ENCODE measurements at places on chromosomes 1 and 21. TPM values are rescaled to one million over a fixed set of nuclear protein-coding genes. Genes with fewer than 3 reads are reported as not detected.

DNA sequence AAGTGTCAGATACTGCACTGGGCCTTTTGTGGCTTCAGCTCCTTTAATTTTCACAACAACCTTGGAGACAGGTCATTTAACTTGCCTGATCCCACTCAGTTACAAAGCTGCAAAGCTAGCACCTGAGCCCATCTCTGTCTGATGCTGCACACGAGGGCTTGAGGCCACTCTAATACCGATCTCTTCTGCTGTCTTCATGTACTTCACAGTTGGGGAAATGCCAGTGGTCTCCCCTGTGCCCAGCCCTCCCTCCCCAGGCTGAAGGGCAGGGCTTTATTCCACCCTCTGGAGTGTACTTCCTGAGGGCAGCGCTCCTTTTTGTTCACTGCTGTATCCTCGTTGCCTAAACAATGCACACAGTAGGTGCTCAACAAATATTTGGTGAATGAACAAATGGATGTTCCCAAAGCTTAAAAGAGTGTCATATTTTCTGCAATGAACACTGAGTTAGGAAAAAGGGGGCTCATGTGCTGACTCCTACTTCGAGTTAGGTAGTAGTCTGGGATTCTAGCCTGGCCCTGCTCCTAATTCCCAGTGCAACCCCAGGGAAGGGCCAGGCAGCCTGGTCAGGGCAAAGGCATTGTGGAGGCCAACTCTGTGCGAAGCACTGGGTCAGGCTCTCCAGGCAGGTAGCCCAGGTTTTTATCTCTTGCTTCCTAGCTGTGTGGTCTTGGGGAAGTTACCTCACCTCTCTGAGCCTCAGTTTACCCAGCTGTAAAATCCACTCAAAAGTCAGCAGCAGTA lies 1.1 kb downstream of the TMCO4 start:
- no peak for DNase-seq

GRCh38 chr1:237791592-237791991 lies 99.1 kb downstream of the ZP4 start:
- DNase-seq = no peak

- no peak for DNase-seq
These were observed 18.9 kb upstream of the COL6A2 start for GRCh38 chr21:46078978-46079351.

DNA sequence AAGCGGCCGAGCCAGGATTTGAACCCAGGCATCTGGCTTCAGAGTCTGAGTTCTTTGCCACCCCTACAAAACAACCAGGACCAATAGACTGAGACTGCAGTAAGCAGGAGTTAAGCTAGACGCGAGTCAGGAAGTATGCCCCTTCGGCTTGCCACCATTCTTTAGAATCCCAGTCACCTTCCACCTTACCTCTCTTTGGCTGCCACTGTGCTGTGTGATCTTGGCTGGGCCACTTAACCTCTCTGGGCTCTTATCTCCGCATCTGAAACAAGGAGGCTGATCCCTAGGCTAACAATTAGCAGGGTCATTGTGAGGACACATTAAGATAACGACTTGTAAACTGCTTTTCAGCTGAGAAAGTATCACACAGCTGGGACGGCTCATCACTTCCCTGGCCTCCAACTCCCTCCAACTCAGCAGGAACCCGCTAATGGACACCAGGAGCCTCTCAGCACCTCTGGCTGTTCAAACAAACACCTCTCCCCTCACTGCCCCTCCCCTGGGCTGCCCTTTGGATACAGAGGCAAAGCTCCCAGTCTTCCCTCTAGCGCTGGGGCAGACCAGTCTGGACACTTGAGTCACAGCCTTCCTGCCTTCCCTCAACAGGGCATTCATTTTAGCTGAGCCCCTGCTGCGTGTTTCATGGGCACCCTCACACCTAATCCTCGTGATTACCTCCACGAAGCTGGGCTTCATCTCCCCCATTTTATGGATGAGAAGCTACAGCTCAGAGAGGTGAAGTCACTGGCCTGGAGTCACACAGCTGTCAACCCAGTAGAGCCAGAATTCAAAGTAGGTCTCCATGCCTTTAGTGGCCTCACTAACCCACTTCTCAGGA lies 83.2 kb downstream of the CAMK2N1 start:
- no peak for DNase-seq

DNA sequence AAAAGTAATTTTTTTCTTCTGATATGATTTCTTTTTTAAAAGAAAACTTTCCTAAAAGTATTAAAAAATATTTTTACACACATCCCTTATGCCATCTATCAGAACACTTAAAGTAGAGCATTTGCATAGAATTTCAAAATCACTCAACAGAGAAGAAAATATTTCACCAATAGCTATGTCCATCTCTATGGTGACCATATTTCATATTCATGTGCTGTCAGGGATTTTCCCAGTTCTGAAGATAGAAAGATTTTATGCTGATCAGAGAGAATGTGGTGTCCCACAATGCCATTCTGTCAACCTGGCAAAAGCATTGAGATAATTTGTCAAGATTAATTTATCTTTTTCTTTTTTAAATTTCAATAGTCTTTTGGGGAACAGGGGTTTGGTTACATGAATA lies 87.0 kb downstream of the C4BPA start:
- DNase-seq = no peak

- DNase-seq = no peak
These were observed 74.2 kb upstream of the CXADR start for GRCh38 chr21:17438635-17439034.

DNA sequence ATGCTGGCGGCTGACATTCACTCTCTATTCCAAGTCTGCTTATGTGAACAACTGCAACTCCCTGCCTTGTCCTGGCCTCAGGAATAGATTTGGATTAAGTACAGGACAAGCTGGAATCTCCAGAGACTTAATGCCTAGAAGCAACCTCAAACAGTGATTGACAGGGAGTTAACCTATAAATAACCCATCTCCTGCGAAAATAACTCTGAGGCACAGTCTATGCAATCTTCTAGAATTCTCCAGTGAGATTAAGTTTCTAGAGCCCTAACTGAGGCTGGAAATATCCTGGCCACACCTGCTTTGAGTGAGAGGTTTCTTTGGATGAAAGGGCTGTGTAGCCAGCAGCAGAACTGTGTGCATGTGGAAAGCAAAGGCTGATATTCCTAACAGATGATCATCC lies 25.3 kb upstream of the ATP1A1 start:
- no peak for DNase-seq

- DNase-seq = no peak
These were observed 50.6 kb downstream of the TNFRSF8 start for GRCh38 chr1:12113433-12114339.

DNA sequence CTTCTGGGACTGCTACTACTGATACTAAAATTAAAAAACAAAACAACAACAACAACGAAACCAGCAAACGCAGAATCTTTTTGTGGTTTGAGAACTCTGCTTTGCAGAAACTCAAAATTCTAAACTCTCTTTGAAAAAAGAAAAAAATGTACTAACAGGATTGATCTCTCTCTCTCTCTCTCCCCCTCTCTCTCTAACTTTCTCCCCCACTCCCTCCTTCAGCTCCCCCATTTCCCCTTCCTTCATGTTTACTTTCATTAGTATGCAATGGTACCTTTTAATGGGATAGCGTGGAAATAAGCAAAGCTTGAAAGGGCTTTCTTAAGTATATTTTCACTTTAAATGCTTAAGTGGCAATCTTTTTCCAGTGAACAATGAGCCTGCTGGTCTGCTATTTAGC lies 562.6 kb upstream of the ADGRL2 start:
- no peak for DNase-seq

DNA sequence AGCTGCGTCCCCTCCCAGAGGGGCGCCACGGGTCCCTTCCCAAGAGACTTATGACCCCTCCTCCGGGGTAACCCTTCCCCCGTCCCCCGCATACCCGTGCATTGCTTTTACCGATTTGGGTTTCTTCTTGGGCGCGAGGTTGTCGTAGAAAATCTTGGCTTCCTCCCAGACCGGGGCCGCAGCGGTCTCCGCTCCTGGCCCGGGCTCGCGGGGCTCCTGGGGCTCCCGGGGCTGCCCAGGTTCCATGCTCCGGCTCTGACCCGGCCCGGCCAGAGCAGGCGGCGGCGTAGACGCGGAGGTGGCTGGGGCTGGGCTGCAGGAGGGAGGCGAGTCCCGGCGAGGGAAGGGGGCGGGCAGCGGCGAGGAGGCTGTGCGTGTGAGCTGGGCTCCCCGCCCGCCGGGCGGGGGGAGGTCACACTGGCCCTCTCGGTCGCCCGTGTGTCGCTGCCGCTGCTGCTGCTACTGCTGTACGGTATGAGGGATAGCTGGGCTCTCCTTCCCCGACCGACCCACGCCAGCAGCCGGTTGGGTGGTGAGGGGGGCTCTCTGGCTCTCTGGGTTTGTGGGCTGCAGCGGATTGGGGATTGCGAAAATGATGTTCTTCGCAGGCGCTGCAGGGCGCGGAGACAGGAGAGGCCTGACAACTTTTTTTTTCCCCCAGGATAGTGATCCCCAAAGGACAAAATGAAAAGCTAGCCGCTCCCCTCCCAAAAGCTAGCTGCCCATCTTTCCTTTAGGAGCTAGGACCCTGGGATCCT lies at the start of gene NT5C1A:
Gene NT5C1A (minus strand): TSS at position 315 of the 758 bp plus-strand sequence. CDS start 69 bp downstream, at position 246.
- no peak for DNase-seq

DNA sequence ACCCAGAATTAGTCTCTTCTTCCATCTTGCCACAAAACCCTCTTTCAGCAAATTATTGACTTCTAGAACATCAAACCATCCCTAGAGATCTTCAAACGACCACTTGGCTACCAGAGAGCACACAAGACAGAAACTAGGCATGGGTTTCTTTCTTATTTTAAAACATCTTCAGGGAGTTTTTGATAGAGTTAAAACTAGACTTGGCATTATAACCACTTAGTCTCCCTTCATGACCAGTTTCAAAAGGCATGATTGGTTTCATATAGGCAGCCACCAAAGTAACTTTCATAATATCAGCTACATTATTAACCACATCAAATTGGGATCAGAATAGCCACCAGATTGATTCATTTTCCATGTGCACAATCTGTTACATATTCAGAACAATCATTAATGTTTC lies 368.4 kb upstream of the GREM2 start:
- DNase-seq = no peak

- no peak for DNase-seq
These were observed 7.1 kb downstream of the SLC37A1 start for GRCh38 chr21:42520628-42521253.

- no peak for DNase-seq
These were observed 27.3 kb upstream of the PDPN start for GRCh38 chr1:13556224-13556764.

DNA sequence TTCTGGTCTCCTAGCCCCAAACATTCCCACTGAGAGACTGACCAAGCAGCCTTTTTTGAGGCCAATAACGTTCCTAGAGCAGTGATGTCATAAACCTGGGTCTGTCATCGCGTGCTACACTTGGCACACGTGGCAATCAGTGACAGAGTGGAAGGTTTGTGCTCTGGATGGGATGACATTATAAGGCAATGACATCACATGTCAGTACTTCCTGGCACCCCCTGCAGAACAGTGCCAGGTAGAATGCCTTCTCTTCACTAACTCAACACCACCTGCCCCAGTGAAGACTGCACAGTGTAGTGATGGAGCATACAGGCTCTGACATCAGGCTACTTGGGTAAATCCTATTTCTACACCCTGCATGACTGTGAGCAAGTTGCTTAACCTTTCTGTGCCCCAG lies 5.4 kb upstream of the ZNF648 start:
- no peak for DNase-seq

DNA sequence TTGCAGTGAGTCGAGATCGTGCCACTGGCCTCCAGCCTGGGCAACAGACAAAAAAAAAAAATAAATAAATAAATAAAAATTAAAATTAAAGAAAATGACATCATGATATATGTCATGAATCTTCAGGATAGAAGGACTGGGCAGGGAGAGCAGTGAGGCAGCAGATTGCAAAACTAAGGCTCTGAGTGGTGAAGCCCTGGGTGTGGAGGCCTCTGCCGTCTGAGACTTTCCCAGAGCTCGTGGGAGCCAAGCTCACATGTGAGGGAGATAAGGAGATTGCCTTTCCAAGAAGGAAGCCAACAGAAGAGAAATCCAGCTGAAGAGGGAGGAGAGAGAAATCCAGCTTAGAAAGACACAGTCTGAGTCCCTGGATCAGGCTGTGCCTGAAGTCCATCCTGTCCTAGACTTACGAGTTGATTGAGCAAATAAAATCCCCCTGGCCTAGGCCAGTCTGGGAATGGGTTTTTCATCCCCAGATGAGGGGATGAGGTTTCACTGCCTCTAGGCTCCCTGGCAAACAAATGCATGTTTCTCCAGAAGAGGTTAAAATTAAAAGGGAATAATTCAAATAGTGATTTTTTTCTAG lies 142.0 kb upstream of the IGSF21 start:
- DNase-seq = no peak

DNA sequence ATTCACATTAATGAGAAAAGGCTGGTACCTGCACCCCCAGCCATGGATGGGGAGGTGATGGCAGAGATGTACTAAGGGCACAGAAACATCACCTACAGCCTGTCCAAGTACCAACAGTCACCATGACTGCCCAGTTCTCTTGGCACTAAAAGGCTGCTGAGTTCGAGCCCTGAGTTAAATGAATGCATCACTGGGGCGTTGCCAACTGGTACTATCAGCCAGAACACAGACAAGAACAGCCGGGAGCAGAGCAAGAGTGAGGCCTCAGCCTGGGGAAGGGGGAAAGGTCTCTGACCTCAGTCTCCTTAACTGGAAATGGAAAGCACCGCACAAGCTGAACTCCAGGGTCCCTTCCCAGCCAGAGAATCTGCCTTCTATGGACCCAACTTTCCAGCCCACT lies 60.5 kb downstream of the GLIS1 start:
- no peak for DNase-seq

- no peak for DNase-seq
These were observed 20.6 kb upstream of the ATF3 start for GRCh38 chr1:212587888-212588510.

GRCh38 chr1:147895123-147895522 lies 7.5 kb upstream of the GJA8 start:
- no peak for DNase-seq

- no peak for DNase-seq
These were observed 121.7 kb upstream of the PRDX6 start for GRCh38 chr1:173355281-173356031.

GRCh38 chr1:116737020-116737854 lies 17.0 kb upstream of the CD2 start:
- DNase-seq = peak; percentile 21

- no peak for DNase-seq
These were observed 92.6 kb upstream of the TMPRSS2 start for GRCh38 chr21:41600556-41600955.

- no peak for DNase-seq
These were observed 30.6 kb downstream of the WLS start for GRCh38 chr1:68201546-68202238.

- DNase-seq = no peak
These were observed 5.9 kb downstream of the ADARB1 start for GRCh38 chr21:45080232-45080631.

GRCh38 chr1:80217377-80217986 lies 1211.0 kb upstream of the ADGRL4 start:
- DNase-seq = peak; percentile 19

- DNase-seq = no peak
These were observed 64.2 kb upstream of the CYYR1 start for GRCh38 chr21:26637201-26637745.

- no peak for DNase-seq
These were observed 4.1 kb upstream of the FAM110D start for GRCh38 chr1:26154750-26155149.

Gene GATAD2B
- 29.6 TPM for polyA plus RNA-seq

Gene KLHDC7A
- 11.6 TPM for polyA plus RNA-seq

Gene PTPN7
- polyA plus RNA-seq = 1.7 TPM

Gene TRMT1L
- polyA plus RNA-seq = 29.8 TPM

Gene CLEC20A
- polyA plus RNA-seq = 0.47 TPM

Gene HES2
- polyA plus RNA-seq = 0.89 TPM

Gene SHE
- polyA plus RNA-seq = 10.4 TPM

Gene WNT4
- 9.9 TPM for polyA plus RNA-seq

Gene SLC30A2
- 7.2 TPM for polyA plus RNA-seq

Gene NHLH2
- polyA plus RNA-seq = not detected

Gene ANKRD35
- polyA plus RNA-seq = 2.1 TPM

Gene TEDDM1
- not detected for polyA plus RNA-seq

Gene KCNE1
- 0.76 TPM for polyA plus RNA-seq

Gene TFF3
- 1.7 TPM for polyA plus RNA-seq

All from renal cortex interstitium (tissue), 15 donors.